ENCODE measurements at places on chromosomes 12 and 14.

DNA sequence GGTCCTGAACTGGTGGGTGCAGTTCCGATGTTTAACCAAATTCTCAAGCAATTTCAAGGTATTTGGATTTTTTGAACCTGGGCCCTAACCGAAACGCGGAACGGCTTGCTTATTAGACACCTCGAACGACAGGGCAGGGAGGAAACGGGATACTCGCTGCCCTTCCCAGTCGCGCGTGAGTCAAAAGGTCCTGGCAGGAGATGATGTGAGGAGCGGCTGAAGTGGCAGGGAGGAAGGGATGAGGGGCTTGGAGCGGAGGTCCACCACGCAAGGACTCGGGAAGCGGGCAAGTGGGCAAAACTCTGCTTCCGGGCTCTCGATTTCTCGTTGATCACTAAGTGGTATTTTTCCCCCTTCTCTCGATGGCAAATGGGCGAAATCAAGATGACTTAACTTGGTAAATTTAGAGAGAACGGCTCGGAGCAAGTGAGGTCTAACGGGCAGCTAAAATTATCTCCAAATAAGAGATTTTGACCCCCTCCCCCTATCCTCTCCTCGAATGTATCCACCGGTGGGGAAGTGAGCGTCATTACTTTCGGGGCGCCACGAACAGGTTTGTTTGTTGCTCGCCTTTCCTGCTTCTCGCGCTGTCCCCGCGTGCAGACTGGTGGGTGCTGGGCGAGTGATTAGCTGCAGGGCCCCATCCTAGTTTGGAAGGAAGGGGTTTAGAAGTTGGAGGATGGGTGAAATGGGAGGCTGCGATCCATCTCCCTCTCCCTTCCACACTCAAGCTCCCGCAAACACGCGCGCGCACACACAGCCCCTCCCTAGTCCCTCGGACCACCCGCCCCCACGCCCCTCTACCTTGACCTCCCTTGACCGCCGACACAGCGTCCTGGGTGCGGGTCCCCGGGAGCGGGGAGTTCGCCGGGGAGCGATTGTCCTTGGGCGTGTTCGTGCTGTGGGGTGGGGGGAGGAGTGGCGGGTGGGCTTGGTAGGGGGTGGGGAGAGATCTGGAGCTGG lies 986 bp upstream of the NTF3 start:
- DNase-seq: no peak

DNA sequence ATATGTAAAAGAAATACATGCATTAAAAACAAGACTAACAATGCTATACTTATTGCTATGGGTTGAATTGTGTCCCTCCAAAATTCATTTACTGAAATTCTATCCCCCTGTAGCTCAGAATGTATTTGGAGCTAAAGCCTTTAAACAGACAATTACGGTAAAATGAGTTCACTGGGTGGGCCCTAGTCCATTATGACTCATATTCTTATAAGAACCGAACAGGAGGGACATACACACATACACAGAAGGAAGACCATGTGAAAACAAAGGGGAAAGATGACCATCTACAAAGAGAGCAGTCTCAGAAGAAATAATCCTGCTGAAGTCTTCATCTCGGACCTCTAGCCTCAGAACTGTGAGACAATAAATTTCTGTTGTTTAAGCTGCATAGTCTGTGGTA lies 77.1 kb upstream of the ANKS1B start:
- DNase-seq: no peak

DNA sequence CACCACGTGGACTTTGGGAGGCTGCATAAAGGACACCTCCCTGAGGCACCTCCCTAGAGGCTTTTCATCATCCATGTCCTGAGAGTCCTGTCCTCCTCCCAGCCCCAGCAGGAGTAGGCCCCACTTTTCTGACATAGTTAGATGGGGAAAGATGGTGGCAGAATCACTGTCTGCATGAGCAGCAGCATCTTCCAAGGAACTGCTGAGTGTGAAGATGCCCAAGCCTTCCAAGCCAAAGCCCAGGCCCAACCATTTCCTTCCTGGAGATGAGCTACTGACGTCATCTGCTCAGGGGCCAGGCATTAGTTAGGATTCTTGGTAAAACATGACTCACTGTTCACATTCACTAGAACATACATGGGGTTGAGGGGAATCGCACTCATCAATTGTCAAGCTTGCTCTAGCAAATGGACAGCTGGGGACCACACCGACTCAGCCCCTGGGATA lies 37.3 kb downstream of the VDR start:
- DNase-seq: no peak

DNA sequence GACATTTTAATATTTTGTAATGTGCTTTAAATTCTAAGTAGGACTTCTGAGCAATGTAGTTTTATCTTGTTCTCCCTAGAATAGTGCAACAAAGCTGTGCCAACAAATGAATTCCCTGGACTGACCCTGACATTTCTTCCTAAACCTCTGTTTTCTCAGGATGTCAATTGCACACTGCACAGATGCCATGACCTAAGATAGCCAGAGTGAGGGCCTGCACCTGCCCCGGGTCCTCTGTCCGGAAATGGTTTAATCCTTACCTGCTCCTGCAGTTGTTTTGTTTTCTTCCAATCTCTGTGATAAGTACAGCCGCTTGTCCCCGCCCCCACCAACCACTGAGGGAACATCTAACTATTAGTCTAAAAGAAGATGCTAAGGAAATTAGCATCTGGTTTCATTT lies 831.5 kb downstream of the GALC start:
- no peak for DNase-seq

- no peak for DNase-seq
Observed at GRCh38 chr12:25997201-25997963, 38.9 kb downstream of the RASSF8 start.

- no peak for DNase-seq
Observed at GRCh38 chr12:46804054-46804453, 21.7 kb downstream of the SLC38A4 start.

All from NCI-H510A (cell line).